NB4 (cell line): ENCODE measurements at places on chromosomes 7 and 10.

DNA sequence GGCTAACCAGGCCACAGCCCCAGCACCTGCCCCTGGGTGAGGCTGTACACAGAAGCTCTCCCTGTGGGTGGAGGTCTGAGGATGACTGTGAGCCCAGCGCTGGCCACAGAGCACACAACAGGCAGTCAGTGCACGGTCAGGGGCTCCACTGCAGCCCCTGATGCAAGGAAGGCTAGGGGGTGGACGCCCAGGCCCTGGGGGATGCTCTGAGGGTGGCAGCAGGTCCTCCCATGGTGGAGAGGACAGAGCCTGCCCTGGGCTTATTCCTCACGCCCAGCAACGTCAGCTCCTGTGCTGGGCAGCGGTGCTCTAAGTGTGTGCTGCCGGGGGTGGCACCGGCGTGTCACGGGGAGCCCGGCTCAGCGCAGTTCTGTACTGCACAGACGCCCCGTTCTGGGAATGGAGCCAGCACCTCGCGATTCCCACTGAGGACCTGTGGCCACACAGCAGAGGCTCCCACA is 223.2 kb downstream of the MAD1L1 start:
- DNase-seq = no peak

DNA sequence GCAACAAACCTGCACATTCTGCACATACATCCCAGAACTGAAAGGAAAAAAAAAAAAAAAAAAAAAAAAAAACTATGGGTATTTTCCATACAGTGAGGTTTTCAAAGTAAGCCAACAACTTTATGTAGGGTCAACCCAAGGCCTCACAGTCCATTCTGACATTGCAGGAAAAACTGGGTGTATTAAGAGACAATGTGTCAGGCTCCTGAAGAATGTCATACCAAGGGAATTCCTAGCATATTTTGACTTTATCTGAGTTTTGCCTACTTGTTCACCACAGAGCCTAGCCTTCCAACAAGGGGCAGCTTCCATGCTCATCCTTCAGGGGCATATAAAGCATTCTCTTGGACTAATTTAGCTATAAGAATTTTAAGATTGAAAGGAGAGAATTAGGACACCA is 368.9 kb downstream of the PLXDC2 start:
- DNase-seq = no peak

GRCh38 chr10:116833986-116834985 is 15.0 kb upstream of the ENO4 start:
- no peak for DNase-seq

GRCh38 chr7:34425631-34426384 is 232.2 kb upstream of the NPSR1 start:
- DNase-seq = no peak

DNA sequence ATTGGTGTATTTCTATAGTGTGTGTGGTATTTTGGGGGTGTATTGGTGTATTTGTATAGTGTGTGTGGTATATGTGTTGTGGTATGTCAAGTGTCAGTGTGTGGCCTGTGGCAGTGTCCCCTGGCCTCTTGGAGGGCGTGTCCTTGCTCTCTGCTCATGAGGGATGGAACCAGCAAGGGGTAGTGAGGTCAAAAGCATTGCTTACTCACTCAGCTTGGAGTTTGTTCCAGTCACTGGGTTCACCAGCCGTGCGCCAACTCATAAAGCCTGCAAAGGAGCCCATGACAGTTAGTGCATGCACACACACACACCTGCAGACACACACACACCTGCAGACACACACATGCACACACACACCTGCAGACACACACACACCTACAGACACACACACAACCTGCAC is 4.3 kb upstream of the TRPV6 start:
- no peak for DNase-seq

DNA sequence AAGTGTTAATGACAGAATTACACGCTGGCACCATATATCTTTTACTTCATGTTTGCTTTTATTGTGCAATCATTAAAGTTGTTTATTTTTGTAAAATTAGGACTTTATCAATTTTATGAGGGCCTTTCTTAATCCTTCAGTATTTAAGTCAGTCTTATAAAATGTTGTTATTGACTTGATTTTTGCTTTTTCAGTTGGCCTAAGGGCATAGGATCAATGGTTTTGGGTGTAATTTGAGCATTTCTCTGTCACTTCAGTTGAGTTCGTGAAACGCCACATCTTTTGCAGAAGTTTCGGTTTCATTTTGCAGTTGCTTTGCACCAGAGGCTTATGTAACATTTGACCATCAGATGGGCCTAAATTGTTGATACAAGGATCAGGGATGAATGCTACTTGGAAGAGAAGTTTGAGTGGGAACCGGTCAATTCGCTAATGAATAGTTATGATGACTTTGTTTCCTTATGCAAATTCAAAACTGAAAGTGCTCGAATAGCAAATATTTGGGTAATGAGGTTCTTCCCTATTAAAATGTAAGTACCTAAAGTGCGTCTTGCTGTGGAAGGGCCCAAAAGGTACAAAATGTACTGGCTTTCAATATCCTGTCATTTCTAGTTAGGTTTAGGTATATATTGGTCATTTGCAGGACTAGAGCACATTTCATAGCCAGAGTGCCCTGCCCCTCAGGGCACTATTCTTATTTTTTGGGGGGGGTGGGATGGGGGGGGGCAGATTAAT is 340.9 kb downstream of the LRMDA start:
- DNase-seq = peak; percentile 63

DNA sequence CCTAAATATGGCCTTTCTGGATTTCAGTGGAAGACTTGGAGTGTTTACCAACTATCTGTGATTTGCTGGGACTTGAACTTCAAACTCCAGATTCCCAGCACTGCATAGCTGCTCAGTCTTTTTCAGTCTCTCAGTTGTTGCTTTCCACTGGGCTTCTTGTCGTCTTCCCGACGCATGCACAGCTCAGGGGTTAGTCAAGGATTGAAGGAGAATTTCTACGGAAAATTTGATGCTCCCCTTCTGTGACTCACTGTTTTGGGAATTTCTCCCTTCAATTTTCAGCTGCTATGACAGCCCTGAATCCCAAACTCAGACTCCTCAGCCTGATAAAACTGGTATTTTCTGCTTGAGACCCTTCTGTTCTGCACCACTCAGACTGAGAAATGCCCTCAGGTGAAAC is 91.7 kb downstream of the CYP26A1 start:
- DNase-seq = no peak

- DNase-seq = no peak
Measured at GRCh38 chr7:133916621-133917020, 210.5 kb upstream of the LRGUK start.

- no peak for DNase-seq
Measured at GRCh38 chr7:21543528-21544302, 876 bp downstream of the DNAH11 start.

DNA sequence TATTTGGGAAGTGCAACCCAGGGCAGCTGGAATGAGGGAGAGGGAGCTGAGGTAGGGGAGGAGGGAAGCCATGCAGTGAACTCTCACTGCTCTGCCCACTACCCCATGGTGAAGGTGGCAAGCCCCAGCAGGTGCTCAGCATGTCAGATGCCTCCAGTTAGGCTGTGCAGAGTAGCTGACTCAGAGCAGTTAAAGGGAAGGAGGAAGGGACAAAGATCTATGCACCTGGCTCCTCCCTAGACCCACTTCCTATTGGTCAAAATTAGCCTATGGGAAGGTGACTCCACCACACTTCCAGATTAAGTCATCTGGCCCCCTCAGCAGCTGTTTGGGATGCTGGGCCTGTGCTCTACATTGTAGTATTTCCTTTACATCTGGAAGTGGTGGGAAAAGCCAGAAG is 125.7 kb upstream of the MTPN start:
- no peak for DNase-seq

- no peak for DNase-seq
Measured at GRCh38 chr7:51021906-51022570, 239.3 kb upstream of the GRB10 start.

DNA sequence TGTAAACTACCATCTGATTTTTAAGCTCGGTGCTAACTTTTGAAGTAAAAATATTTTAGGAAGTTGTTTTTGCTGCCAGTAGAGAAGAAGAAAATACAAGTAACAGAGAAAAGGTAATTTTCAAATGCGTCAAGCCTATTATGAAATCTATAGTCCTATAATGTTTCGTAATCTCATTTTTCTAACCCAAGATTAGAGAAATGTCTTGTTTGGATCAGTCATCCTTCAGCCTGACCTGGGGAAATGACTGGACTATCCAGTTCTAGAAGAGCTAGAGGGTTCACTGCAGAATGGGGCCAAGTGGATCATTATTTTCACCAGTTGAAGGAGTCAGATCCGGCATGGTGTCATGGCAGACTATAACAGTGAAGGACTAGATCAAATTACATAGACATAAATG is 62.7 kb upstream of the FGL2 start:
- DNase-seq = no peak

GRCh38 chr7:40899151-40899550 is 764.3 kb downstream of the SUGCT start:
- no peak for DNase-seq

DNA sequence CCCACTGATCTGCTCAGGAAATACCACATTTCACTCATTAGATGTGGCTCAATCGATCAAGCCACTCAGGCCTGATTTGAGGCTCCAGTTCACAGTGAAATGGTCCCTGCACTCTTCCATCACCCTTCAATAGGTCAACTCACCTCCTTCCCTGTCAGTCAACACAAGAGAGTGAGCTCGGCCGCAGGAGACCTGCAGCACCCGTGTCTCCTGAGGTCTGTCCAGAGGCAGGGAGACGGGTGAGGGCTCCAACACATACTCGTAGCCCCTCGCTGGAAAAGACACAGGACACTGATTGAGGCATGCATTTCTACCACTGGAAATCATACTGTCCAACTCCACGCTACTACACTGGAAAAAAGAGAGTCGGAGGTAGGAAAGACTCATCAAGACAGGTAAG is 7.1 kb downstream of the RCC1L start:
- no peak for DNase-seq

- DNase-seq = no peak
Measured at GRCh38 chr10:87782721-87783120, 35.3 kb downstream of the ATAD1 start.

- no peak for DNase-seq
Measured at GRCh38 chr10:57785546-57785945, 482.1 kb downstream of the IPMK start.

DNA sequence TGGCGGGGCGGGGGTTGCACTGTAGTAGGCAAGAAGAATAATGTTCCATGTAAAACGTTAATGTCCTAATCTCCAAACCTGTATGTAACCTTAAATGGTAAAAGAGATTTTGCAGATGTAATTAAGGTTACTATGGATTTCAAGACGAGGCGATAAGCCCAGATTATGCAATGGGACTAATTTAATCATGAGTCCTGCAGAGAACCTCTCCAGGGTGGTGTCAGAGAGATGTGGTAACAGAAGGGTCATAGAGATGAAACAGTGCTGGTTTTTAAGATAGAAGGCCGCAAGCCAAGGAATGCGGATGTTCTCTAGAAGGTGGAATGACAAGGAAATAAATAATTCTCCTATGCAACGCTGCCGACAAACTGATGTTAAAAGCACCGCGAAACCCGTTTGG is 57.1 kb downstream of the UBE3C start:
- DNase-seq = no peak

DNA sequence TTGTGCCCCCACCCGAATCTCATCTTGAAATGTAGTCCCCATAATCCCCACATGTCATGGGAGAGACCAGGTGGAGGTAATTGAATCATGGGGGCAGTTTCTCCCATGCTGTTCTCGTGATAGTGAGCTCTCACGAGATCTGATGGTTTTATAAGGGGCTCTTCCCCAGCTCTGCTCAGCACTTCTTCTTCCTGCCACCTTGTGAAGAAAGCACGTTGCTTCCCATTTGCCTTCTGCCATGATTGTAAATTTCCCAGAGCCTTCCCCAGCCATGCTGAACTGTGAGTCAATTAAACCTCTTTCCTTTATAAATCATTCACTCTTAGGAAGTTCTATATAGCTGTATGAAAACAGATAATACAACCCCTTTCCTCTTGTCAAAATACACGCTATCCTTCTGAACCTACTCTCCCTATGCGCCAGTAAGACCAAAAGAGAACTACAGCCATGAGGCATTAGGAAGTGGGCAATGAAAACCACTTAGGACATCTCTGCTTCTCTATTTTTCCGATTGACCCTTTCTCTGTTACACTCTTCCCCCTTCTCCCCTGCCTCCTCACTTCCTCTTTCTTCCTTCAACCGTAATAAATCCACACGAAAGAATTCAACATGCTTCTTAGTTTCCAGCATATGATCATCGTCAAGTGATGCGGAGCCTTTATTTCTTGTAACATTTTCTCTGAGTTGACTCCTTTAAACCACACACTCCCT is 101.2 kb upstream of the WDR11 start:
- DNase-seq = peak; percentile 79

DNA sequence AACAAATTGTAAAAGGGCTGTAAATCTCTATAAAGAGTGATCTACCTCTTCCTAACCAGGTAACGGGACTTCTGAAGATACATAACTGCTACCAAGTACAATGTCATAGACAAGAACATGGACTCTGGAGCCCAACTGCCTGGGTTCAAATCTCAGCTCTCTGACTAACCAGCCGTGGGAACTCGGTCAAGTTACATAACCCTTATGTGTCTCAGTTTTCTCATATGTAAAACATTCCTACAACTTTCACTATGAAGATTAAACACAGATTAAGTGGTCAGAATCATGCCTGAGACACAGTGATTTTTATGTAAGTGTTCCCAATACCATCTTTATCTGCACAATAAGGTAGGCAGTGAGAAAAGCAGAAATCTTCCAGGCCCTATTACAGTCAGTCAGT is 52.6 kb downstream of the ITGB1 start:
- DNase-seq = no peak

DNA sequence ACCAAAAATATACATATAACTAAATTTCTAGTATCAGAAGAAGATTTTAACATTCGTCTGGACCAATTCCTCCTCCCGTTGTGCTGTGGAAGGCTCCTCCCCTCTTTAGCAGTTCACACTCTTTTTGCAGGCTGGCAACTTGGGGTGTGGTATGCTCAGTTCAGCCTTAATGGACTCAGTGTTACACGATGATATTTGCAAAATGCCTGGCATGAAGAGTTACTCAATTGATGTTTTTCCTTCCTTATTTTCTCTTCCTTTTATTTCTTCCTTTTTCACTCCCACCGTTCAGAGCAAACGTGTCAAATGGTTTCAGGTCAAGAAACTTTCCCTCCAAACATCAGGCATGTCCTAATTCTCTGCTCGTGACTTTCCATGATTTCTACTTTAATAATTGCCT is 248.3 kb downstream of the PHF14 start:
- peak; percentile 18 for DNase-seq

GRCh38 chr10:71868192-71868697 is 17.2 kb upstream of the PSAP start:
- no peak for DNase-seq

DNA sequence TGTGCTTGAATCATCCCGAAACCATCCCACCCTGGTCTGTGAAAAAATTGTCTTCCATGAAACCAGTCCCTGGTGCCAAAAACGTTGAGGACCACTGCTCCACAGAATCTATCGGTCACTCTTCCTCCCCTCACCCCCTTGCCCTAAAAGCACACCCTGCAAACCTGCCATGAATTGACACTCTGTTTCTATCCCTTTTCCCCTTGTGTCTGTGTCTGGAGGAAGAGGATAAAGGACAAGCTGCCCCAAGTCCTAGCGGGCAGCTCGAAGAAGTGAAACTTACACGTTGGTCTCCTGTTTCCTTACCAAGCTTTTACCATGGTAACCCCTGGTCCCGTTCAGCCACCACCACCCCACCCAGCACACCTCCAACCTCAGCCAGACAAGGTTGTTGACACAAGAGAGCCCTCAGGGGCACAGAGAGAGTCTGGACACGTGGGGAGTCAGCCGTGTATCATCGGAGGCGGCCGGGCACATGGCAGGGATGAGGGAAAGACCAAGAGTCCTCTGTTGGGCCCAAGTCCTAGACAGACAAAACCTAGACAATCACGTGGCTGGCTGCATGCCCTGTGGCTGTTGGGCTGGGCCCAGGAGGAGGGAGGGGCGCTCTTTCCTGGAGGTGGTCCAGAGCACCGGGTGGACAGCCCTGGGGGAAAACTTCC is 784 bp upstream of the SERPINE1 start:
- peak; percentile 67 for DNase-seq
